GM20000 (cell line): ENCODE measurements at places on chromosomes 7 and 10.
A peak's percentile ranks its signal among the peaks of the same experiment; 100 is the strongest.

DNA sequence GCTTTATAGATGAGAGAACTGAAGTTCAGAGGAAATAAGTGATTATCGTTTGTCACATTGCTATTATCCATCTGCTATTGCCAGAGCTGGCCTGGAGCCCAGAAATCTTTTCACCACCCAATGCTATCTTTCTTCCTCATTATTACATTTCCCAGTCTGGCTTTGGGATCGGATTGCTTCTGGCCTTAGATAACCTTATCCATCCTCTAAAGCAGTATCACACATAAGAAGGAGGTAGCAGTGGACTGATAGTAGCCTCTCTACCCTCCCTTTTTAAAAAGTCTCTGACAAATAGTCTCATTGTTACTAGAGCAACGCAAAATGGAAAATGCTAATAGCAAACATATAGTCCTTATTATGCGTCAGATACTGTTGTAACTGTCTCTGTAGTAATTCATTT, 1.3 kb upstream of the CLDN12 start:
- DNase-seq: no peak

DNA sequence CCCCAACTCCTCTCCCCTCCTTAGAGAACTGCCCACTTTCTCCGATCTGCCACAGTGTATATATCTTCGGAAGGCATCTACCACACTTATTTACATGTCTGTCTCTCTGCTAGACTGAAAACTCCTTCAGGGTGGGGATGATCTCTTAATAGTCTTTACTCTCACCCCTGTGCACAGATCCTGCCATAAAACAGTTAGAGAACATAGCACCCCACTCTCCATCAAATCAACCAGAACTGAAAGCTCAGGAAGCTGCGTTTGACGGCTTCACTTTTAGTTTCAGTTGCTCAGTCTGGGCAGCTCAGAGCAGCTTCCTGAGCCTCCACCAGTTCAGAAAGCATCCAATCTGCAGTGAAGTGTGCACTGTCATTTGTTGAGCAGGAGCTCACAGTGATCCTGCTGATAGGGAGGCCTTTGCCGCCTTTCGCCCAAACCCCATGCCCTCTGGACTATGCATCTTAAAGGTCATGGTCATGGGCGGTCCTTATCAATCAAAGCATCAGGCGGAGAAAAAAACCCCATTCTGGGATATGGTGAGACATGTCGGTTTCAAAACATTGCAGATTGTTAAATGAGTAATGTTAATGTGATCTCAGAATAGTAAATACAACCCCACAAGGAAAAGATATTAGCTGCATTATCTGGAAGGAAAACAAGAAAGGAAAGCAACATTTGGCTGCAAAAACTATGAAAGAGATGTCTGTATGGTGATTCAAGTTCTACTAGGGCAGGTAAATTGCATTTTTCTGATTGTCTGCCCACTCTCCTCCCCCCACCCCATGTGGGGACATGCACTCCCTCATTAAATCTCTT, 167.1 kb upstream of the ADO start:
- DNase-seq: peak; percentile 39

DNA sequence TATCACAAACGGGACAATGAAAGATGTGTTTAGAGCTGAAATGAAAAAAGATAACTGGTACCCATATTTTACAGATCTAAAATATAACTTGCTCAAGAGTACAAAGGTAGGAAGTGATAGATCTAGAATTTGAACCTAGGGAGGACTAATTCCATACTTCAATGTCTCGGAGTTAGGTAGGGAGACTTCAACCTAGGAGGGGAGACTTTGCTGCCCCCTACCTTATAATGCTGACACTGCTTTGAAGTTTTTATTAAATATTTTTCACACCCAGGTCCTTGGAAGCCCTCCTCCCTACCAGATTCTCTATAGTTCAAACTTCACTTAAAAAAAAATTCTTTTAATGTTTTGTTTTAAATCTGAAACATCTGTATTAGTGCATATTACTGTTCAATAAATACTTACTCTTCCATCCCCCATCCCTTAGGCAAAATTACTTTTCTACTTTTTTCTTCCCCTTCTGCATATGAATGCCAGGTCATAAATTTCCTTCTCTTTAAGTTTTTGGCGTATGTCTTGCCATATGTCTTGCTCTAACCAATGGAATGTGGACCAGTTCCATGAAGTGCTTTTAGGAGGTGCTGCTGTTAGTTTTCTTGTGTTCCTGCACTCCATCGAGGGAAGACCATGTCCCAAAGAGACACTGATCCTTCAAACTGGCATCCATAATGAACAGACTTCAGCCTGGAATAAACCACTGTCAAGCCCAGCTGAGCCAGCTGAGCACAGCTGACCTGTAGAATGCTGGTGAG, 57.8 kb downstream of the MICU1 start:
- peak; percentile 17 for DNase-seq

- no peak for DNase-seq
Observed at GRCh38 chr10:51233337-51234100, 159.2 kb downstream of the PRKG1 start.

DNA sequence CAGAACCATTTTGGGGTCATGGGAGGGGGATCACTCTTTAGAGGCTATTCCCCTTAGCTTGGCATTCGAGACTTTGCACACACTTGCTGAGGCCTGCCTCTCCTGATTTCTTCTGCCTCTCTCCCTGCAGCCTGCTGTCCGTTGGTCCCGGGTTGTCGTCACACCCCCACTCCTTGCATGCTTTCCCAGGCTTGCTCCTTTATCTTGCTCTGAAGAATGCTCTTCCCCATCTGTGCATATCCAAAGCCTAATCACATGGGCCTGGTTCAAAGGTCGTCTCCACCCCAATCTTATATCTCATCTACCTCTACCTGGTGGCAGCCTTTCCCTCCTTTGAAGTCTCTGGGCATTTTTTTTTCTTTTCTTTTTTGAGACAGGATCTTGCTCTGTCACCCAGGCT, 24.3 kb upstream of the EMX2 start:
- DNase-seq: no peak

DNA sequence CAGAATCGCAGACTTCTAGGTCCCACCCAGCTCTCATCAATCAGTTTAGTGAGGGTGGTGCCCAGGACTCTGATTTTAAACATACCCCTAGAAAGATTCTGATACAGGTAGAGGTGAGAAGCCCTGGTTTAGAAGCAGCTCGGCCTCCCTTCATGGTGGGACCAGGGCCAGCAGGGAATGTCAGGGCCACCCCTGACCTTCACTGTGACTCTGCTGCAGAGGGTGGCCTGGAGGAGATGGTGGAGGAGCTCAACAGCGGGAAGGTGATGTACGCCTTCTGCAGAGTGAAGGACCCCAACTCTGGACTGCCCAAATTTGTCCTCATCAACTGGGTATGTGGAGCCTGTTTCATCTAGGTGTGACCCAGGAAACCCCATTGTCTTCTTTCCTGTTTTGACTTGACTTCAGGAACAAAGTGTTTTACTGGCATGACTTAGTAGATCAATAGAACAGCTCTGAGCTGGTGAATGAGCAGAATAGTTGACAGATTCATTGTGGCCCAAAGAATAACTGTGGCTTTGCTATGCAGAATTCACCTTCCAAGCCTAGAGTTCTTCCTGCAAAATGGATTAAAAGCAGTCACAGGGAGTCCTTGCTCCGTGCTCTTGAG, 7.2 kb downstream of the DBNL start:
- no peak for DNase-seq

DNA sequence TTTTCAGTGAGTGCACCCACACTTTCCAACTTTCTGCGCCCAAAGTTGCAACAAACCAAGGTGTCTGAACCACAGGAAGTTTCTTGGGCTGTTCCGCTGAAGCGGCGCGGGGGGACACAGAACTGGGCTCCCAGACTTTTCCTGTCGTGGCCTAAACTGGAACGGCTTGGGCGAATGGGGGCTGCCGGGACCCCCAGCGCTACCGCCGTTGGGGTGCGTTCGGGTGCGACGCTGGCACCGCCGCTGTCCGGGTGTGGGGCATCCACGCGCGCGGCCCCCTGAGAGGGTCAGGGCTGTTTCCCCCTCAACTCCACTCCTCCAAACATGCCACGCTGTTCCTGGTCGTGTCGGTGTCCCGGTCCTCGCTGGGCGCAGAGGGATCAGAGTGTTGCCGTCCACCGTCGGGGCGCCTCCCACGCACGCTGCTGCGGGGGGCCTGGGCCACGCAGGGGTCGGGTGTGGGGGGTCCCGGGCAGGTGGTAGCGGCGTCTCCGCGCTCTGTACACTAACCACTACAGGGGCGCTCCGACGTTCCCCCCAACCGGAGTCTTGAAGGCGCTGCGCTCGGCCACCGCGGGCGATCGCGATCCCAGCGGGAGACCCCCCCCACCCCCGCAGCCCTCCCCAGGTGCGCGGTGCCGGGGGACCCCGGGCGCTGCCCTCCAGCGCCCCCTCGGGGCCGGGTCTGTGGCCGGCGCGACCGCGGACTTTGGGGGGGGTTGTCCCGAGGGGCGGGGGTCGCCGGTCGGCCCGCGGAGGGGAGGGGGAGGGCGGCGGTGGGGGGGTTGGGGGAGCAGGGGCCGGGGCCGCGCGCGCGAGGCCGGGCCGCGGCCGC, 2.2 kb upstream of the CUX1 start:
- peak; percentile 90 for DNase-seq

- no peak for DNase-seq
Observed at GRCh38 chr10:103433858-103434257, 18.3 kb downstream of the CALHM2 start.

DNA sequence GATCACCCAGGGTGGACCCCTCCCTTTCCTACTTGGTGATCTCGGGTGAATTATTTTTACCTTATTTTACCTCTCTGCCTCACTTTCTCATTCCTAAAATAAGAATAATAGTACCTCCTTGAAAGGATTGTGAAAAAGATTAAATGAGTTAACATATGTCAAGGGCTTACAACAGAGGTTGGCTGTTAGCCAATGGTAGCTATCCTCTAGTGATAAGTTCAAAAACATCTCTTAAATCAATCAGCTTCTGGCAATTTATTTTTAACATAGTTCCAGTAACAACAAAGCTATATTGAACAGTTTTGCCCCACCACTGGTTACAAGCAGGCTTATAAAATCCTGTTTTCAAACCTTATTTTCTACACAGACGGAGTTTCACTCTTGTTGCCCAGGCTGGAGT, 45.4 kb downstream of the TMEM168 start:
- no peak for DNase-seq

GRCh38 chr7:126799541-126799940, 453.2 kb downstream of the GRM8 start:
- no peak for DNase-seq

DNA sequence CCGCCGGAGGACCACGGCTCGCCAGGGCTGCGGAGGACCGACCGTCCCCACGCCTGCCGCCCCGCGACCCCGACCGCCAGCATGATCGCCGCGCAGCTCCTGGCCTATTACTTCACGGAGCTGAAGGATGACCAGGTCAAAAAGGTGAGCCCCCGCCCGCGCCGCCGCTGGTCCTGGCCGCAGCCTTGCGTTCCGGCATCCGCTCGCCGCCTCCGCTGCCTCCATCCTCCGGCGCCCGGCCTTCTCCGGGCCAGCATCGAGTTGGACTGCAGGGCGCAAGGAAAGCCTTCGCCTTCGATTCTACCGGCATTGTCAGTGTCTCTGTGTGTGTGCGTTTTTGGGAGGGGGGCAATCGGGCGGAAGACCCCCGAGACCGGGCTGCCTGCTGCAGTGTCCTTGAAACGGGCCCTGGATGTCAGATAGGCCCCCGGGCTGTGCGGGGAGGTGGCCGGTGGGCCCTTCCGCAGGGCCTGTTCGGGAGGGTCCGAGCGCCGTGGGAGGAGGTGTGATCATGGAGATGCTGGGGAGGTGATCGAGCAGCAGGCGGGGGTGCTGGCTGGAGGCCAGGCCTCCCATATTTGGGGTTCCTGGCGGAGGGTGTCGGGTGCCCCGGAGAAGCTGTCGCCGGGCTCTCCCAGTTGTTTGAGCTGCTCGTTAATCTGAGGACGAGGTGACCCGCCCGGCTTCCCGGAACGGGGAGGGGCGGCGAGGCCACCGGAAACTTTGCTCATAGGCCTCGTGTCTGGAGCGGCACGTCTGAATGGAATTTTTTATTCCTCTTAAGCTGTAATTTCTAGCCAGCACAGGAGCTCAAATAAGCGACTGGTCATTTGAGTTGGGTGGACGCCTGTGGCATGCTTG, 40.8 kb downstream of the HK1 start:
- DNase-seq: peak; percentile 71

DNA sequence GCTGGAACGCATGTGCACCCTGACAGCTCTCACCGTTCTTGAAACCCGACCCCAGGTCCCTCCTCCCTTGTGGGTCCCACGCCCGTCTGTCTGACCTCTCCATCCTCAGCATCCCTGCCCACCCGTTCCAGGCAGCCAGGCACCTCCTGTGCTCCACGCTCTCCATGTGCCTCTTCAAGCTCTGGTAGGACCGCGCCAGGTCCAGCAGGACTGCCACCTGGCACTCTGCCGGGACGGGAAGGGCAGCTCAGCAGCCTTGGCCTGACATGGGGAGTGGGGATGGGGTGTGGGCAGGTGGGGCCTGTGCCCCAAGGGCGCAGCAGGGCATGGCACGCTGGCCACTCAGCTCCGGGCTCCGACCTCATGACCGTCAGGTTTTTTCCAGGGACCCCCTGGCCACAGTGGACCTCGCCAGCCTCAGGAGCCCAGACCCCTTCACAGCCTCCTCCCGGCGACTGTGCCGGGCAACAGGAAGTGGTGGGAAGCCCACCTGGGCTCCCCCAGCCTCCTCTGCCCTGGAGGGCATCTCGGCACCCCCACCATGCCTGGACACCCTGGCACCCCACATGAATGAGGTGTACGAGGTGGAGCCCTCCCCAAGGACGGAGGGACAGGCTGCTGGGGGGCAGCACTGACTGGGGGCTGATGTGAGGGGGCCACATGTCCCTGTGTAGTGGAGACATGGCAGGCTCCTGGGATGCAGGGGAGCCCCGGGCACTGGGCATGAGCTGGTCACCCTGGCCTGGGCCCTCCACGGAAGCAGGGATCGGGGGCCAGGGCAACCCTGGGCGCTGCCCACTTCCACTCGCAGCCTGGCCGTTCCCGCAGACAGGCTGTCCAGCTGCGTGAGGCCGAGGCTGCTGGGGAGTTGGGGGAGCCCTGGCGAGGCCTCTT, 25.1 kb upstream of the NKX6-2 start:
- no peak for DNase-seq

GRCh38 chr10:97325754-97326153, 6.7 kb downstream of the FRAT1 start:
- DNase-seq: no peak

DNA sequence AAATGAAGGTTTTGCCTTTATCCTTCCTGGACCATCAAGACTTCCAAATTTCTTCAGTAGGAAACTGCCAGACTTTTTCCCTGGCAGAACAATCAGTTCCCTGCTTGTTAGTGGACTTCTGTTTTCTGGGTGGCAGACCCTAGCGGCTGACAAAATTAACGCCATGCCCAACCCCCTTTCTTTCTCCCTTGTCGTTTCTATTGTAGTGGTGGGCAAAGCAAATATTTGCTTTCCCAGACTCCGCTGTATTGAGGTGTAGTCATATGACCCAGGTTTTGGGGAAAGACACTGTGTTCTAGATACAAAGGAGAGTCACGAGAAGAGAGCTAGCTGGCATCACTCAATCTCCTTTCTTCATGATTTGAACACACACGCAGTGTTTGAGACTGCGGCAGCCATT, 7.7 kb downstream of the PON2 start:
- DNase-seq: no peak

- DNase-seq: no peak
Observed at GRCh38 chr7:82015751-82016150, 245.9 kb upstream of the HGF start.

- no peak for DNase-seq
Observed at GRCh38 chr10:133458710-133459453, 5.1 kb downstream of the SCART1 start.
